ENCODE measurements at places on chromosomes 16 and 17.

GRCh38 chr17:81385320-81386111 lies 9.7 kb upstream of the BAHCC1 start:
- no peak for DNase-seq

GRCh38 chr16:4375717-4376116 lies 4.1 kb downstream of the VASN start:
- DNase-seq = no peak

- peak; percentile 17 for DNase-seq
Measured at GRCh38 chr17:75457047-75457654, 716 bp downstream of the TMEM94 start.

GRCh38 chr17:28399808-28400207 lies 6.2 kb downstream of the SLC46A1 start:
- DNase-seq = no peak

DNA sequence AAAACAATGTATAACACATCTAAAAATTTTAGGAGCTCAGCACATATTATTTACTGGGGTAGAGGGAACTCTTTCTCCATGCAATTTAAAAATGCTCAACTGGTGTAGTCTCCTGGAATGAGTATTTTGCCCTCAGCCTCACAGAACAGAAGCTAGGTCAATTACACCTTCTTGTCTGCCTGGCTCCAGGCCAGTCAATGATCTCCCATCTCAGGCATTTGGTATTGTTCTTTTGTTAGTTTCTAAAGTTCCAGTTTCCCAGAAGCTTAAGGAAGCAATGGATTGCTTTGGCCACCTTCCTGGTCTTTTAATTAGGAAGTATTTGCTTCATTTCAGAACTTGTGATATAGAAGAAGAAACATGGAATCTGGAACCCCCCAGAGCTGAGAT lies 360.3 kb upstream of the ASIC2 start:
- DNase-seq = no peak

- no peak for DNase-seq
Measured at GRCh38 chr17:72465191-72466024, 344.6 kb downstream of the SOX9 start.

DNA sequence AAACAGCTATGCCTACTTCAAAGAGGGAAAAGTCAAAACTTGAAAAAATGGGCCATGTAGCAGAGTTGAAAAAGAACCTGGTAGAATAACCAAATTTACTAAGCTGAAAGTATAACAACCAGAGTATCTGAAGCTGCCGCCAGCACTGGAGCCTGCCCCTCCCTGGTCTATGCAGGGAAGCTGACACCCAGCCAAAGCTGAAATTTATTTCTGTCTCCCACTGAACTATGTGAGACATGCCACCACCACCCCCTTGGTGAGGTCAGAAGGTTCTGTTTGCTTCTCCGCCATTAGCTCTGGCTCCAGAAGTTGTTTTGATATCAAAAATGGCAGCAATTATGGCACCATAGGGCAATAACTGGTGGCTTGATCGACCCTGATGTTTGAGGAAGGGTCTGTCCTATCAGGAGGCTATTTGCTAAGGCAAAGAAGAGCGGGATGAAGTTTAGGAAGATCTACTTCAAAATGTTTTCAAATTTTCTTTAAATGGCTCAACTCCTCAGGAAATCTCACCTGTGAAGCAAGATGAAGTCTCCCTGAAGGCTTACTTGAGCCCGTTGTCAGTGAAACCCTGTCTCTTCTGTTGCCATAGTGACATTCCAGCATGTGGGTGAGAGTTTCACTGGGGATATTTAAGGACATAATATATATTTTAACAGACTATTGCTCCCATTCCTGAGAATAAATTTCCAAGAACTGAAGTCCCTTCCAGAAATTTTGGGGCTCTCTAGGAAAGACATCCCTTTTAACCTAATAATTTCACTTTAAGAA lies 122.0 kb downstream of the COPRS start:
- DNase-seq = no peak

- DNase-seq = peak; percentile 12
Measured at GRCh38 chr16:74667255-74667700, 601 bp upstream of the RFWD3 start.

GRCh38 chr17:49035470-49036269 lies 38.5 kb downstream of the IGF2BP1 start:
- DNase-seq = peak; percentile 23

GRCh38 chr17:76691379-76692191 lies 19.2 kb downstream of the MXRA7 start:
- no peak for DNase-seq
